ENCODE measurements at places on chromosomes 16 and 17.

DNA sequence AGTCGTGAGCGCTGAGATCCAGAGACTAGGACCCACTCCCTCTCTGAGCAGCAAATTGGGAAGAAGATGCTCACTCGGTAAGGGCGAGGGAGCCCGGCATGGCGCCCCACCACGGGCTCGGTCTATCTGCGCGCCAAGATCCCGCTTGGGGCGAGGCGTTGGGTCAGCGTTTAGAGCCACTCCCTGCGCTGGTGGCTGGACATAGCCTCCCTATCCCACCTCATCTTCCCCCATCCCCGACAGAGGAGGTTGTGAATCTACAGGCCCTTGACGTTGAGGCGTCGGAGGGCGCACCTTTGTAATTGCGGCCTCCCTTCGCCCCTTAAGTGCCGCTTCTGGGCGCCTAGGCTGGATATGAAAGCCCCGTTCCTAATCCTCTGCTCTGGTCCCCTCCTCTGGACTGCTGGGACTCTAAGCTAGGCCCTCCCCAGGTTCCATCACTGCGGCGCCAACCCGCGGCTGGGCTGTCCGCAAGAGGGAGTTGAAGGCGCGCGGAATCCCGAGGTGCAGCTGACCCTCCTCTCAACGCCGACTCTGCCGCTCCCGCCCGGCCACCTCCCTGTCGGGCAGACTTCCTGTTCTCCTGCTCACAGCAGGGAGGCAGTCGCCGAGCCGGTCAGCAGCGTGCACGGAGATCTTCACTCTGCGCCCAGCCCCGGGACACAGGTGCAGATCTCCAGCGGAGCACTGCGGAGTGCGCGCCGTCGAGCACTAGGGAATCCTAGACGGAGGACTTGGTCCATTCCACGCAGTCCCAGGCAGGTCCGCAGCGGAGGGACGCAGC lies 16.1 kb upstream of the HOXB9 start:
- DNase-seq = no peak

- DNase-seq = no peak
Measured at GRCh38 chr17:9199571-9200551, 178.6 kb downstream of the NTN1 start.

DNA sequence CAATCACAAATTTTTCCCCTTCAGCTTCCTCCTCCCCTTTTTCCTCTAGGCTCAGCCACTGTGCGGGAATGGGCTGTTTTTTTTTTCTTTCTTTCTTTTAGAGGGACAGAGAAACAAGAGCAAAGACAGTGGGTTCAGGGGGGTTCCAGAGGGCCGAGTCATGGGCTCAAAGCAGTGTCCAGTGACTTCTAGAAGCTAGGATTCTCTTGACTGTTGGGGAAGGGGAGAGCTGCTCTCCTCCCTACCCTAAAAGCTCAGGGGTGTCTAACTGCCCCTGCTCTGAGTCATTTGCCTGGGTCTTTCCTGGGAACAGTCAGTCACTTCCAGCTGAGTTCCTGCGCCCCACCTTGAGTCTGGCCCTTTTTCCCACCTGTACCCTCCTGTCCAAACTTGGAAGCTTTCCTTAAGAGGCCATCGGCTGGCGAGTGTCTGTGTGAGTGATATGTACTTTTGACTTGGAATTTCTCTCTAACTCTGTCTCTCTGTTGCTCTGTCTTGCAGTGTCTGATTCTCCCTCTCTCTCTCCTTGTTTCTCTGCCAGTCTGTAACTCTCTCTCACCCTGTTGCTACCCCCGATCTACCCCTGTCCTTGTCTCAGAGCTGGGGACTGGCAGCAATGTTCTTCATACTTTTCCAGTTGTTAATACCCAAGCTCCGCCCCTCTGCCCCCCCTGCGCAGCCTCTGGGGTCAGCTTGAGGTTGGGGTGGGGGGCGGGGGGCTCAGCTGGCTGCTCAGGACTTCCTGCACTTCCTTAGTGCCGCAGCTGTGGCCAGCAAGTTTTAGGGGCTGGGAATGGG lies 2.4 kb downstream of the THRA start:
- peak; percentile 72 for DNase-seq

- DNase-seq = no peak
Measured at GRCh38 chr17:57293077-57293476, 36.8 kb downstream of the MSI2 start.

DNA sequence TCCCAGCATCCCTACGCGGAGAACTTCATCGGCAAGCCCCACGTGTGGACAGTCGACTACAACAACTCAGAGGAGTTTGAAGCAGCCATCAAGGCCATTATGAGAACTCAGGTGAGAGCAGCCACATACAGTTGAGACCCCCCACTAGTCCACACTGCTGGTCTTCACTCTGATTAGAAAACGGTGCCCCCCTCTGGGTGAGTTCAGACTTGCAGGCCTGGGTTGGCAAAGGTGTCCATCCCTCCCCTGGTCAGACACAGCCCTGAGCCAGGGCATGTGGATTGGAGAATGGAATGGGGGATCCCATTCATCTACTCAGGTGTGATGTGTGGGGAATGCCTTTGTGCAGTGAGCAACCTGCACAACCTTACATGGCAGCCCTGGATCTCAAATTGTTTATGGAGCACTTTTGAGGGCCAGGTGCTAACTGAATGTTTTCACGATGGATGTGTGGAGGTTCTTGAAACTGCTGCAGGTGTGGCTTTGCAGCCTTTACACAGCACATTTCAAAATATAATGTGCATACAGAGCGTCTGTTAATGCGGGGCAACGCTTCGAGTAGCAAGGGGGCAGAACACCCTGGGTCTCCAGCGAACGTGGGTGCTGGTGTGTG lies 72.6 kb downstream of the MGAT5B start:
- no peak for DNase-seq
